Activated CD4-positive, alpha-beta T cell treated with anti-CD3 and anti-CD28 coated beads, Interleukin-2, amount 50 U/mL, for 48 hours (primary cell): ENCODE measurements at places on chromosomes 4 and X.

DNA sequence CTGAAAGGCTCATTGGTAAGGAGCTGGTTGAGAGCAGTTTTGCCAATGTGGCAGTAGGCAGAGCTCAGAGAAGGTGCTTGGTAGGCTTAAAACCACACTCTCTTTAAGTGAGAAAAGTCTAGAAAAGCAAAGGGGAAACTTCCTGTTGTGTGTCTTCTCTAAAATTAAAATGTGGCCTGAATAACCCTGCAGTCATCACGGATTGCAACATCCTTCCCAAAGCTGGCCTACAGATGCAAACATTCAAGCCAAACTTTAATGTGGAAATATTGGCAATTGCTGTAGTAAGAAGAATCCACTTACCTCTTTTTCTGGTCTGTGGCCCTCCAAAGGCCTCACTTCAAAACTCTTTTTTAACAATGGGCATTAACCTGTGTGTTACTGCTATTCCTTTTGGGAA lies 348.5 kb downstream of the OPHN1 start:
- DNase-seq = no peak

DNA sequence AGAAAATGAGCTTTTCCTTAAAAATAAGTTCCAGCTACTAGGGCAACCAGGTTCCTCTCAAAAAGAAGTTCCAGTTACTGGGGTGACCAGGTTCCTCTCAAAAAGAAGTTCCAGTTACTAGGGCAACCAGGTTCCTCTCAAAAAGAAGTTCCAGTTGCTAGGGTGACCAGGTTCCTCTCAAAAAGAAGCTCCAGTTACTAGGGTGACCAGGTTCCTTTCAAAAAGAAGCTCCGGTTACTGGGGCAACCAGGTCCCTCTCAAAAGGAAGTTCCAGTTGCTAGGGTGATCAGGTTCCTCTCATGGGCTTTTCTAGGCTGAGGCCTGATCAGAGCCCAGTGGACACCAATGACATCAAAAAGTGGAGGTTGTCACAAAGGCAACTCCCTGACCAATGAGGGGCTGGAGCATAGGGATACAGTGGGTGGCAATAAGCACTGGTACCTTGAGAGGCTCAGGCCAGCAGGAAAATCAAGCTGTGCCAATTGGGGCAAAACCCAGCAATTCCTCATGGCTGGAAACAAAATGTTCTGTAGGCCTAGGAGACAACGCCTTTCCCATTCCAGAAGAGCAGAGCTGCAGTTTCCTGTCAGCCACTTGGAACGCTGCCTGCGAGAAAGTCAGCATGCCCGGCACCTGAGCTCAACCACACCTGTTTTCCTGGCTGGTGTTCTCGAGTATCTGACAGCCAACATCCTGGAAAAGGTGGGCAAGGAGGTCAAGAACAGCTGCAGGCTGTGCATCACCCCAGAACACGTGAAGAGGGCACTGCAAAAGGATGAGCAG lies 12.3 kb upstream of the SYTL5 start:
- no peak for DNase-seq

GRCh38 chr4:5791654-5792053 lies 80.7 kb downstream of the EVC start:
- DNase-seq = no peak

GRCh38 chrX:46572340-46572936 lies 1.1 kb upstream of the CHST7 start:
- DNase-seq = peak; percentile 46

DNA sequence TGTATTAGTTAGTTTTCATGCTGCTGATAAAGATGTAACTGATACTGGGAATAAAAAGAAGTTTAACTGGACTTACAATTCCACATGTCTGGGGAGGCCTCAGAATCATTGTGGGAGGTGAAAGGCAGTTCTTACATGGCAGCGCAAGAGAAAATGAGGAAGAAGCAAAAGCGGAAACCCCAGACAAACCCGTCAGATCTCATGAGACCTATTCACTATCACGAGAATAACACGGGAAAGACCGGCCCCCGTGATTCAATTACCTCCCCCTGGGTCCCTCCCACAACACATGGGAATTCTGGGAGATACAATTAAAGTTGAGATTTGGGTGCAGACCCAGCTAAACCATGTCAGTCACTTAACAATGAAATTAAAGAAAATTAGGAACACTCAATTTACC lies 499.1 kb downstream of the FSTL5 start:
- DNase-seq = no peak

DNA sequence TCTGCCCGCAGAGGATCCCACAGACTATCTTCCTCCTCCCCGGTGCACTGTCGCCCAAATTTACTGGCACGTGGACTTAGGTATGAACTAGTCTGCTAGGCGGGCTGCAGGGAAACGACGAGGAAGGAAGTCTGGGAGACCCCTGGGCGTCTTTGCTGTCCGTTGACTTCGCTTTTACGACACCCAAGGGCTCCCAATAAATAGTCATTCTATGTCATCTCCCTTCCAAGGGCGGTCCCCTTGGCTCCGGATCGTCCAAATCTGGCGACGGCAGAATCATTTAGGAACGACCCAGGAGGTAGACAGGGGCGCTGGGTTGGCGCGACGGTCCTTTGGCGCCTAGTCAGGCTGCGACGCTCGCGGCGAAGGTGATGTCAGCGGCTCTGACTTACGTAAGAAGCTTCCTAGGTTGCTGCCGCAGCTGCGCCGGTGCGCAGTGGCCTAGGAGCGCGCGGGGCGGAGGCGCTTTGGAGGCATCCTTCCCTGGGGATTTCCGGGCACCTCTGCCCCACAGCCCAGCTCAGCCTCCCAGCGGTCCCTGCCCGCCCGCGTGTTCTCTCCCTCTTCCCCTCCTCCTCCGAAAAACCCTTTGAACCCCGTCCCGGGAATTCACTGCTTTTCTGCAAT lies 2.2 kb downstream of the NHS start:
- DNase-seq = peak; percentile 37

DNA sequence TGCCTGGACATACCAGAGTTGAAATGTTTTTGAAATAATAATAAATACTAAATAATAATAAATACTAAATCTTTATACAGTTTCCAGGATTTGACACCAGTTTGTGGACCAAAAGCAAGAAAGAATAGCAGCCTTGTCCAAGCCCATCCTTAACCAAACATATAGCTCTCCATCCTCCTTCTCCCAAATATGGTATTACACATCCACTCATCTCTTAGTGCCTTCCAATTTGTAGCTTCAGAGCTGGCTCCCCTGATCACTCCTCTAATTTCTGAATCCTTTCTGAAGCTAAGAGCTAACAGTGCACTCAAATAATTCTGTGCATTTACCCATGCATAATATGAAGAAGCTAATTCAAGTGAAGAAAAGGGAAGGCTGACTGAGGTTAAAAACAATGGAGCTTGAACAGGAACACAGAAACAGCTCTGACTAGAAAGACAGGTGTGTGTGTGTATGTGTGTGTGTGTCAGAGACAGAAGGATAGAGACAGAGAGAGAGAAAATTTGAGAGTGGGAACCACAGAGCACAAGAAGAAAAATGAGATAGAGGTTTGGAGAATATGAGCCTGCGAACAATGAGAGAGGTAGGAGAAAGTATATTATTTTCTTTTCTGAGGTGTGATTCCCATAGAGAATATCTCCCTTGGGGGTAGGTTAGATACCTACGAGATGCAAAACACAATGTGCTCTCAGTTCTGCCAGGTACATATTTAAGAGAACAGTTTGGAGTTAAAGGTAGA lies 123.5 kb downstream of the CAMK2D start:
- DNase-seq = no peak

- DNase-seq = no peak
Observed at GRCh38 chr4:4549534-4549933, 7.7 kb upstream of the STX18 start.

- no peak for DNase-seq
Observed at GRCh38 chr4:89658701-89659024, 178.3 kb downstream of the SNCA start.

- DNase-seq = no peak
Observed at GRCh38 chr4:112518675-112519074, 2.7 kb upstream of the NEUROG2 start.

DNA sequence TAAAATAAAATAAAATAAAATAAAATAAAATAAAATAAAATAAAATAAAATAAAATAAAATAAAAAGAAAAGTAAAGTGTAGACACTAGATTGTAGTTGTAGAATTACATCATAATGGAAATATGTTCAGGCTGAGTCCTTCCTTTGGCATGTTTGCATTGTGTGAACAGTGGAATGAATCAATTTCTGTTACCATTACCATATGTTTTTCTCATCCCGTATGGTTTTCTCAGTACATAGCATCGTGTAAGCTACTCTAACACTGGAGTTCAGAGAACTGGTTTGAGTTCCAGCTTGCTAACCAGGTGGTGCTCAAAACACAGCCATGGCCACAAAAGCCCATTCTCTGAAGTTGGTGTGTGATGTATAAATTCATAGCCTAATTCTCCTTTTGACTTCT lies 45.9 kb downstream of the USP11 start:
- no peak for DNase-seq

DNA sequence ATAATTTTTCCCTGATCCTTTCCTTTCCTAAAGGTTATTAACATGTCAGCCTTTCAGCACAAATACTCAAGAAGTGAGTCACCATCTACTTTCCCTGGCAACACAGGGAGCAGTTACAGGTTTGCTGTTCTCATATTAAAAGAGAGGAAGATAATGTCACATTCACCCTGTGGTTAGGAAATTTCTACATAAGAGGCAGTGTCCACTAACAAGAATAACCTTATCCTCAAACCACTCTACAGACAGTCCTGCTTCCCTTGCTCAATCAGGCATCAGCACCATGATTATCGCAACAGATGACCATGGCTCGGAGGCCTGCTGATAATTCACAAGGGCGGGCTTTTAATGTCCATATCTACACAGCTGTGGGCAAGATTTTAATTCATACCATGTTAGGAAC lies 30.9 kb downstream of the RNF150 start:
- DNase-seq = no peak

- no peak for DNase-seq
Observed at GRCh38 chrX:112867570-112867969, 26.9 kb upstream of the AMOT start.

DNA sequence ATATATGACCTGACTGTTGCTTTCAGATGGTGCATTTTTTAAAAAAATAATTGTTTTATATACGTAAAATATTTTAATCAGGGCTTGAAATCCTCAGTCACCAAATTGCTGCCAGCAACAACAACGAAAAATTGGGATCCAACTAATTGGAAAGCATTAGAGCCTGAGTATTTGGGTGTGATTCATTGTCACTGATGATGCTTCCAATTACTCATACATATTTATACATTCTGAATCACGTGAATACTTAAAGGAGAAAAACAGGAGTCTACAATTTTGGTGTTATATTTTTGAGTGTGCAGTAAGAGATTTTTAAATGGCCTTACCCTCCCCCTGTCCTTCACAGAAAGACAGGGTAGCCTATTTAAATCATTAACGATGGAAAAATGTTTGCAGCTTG lies 765.6 kb upstream of the TENM3 start:
- DNase-seq = no peak
